ENCODE measurements at places on chromosomes 11 and 22.

DNA sequence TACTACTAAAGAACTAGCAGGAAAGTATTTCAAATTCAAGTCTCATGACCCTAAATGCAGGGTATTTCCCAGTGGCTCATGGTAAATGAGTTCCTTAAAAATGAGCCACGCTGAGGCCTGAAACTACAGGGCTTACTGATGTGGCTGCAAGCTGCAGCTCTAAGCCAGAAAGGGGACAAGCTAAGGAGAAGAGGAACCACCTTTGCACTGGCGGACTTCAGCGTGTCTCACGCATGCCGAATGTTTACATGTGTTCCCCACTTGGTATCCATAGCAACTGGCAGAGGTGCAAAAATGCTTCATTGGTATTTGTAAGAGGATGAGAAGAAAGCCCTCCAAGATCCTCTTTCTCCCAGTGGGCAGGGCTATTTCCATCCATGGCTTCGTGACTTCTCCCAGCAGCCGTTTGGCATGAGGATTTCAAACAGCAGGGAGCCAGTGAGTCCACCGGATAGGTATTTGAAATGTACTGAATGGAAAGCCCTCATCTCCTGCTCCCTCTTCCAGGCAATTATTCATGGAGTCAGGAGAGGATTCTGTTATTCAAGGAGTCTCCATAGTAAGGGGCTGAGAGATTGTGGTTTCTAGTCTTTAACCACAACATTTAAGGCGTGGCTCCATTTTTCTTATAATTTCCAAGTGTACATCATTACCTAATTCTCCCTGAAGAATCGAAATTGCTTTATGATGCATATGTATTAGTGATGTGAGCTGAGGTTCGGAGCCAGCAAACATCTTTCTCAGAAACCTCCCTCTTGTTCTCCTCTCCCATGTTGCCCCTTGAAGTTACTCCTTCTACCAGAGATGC, 55.3 kb upstream of the CD44 start:
- DNase-seq: peak; percentile 78

GRCh38 chr11:128516886-128517285, 70.5 kb downstream of the ETS1 start:
- no peak for DNase-seq

GRCh38 chr11:66619080-66619554, 2.7 kb downstream of the RBM14 start:
- peak; percentile 45 for DNase-seq

DNA sequence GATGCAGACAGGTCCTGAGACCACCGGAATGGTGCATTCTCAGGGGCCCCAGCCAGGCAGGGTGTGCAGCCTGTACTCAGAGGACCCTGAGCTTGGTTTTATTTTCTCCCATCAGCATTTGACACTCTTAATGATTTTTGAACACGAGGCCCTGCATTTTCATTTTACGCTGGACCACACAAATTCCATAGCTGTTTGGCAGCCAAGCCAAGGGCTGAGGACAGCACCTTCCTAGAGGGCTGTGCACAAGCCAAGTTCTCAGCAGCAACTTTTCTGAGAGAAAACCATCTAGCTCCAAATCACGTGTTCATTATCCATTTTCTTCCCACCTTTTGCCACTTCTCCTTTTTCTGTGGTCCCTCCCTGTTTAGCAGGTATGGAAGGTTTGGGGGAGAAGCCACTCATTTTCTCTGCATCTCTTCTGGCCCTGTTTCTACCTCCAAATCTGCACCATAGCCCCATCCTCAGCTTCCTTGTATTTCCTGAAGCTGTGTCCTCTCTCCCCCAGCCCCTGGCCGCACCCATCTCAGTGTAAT, 60.4 kb downstream of the TRAF6 start:
- no peak for DNase-seq

GRCh38 chr11:696955-697491, 1.4 kb downstream of the TMEM80 start:
- DNase-seq: no peak

DNA sequence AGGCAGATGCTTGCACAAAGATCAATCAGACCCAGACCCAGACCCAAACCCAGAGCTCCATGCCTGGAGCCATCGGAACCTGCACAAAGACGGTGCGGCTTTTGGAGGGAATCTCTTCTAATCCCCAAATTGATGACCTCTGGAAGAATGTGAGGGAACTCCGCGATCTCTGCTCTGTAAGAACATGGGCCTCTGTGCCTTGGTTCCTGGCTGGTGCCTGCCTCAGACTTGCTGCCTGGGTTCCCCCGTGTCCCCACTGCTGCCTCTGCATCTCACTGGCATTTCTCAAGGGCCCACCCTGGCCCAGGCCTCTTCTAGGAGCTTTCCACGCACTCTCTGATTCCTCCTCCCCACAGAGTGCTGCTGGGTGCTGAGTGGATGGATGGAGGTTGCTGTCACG, 1044.4 kb downstream of the TBC1D22A start:
- DNase-seq: no peak

DNA sequence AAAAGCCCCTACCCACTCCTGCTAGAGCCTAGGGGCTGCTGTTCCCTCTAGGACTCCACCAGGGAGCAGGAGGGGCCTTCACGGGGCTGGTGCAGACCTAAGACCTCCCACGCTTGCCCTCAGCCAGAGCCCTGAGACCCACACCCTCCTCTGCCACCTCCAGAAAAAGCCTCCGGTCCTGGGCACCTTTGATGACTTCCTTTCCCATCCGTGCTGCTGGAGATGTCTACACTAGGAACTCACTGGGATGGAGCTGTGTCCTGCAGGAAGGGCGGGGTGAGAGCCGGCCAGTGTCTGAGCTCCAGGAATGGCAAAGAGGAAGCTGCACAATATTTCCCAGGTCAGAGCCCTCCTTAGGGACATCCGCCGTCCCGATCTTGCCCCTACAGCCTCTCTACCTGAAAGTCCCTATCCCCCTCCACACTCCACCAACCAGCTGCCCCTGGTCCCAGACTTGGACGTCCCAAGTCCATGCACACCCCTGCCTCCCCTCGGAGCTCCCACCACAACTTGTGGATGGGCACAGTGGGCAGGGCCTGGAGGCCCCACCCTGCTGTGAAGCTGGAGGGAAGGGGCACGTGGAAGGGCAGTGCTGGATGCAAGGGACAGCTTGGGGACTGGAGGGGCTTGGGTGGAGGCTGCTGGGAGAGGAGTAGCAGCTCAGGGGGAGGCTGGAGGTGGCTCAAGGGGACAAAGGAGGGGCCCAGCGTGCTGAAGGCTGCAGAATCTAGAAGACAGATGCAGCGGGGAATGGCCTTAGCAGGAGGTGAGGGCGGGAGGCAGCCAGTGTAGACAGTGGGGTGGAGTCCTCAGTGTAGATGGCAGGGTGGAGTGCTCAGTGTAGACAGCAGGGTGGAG, 13.5 kb upstream of the LRP5 start:
- no peak for DNase-seq

DNA sequence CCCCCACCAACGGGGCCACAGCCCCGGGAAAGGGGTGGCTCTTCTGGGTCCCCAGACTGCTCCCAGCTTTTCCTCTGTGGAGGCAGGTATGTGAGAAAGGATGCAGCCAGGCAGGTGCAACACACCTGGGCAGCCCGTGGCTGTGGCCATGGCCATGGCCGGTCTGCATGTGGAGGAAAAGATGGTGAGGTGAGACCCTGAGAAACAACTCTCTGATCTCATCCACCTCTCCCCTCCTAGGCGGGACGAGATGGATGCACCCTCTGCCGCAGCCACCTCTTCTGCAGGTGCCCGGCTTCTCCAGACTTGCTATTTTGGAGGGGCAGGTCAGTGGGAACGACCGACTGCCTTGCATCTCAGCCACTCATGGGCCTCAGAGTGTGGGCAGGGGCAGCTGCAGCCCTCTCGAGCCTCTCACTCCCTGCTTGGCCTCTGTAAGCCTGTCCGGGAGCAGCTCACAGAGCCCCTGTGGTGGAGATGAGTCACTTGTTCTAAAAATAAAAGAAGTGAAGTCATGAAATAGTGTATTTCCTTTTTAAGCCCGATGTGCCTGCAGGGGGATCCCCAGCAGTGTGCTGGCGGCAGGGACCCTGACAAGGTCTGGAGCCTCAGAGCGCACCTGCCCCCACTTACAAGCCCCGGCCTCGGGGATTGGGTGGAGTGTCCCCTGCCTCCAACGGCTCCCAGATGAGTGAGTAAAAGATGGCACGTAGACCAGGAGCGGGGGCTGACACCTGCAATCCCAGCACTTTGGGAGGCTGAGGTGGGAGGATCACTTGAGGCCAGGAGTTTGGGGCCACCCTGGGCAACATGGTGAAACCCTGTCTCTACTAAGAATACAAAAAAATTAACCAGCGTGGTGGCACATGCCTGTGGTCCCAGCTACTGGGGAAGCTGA, 10.7 kb downstream of the SMIM38 start:
- no peak for DNase-seq

GRCh38 chr11:66598993-66599392, 6.0 kb downstream of the CCS start:
- DNase-seq: no peak

DNA sequence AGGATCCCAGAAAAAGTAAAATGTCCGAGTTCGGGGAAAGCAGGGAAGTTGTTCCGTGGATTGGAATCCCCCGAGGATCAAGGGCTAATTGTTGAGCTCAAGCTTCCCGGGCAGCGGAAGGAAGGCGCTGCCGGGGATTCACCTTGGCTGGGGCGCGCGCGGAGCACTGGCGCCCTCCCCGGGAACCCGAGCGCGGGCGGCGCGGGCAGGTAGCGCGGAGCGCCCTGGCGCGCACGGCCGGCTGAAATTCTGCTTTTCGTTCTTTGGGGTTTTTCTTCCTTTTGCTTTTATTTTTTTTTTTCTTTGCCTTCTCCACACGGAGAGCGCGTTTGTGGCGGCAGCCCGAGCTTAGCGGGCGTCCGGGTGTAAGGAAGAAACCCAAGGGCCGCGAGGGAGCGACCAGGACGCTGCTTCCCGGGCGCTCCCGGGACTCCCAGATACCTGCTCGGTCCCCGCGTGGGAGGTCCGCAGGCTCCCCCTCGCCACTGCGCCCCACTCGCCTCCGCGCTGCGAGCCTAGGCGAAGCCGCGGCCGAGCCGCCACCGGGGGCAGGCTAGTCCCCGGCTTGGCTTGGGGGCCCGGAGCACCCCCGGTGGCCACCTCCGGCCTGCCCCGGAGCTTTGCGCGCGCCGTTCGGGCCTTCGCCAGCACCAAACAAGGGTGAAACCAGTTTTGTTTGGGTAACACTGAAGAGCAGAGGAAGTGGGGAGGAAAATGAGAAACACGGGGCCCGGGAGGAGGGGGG, 4.8 kb upstream of the IGF2 start:
- no peak for DNase-seq

- DNase-seq: no peak
These were observed 1.3 kb downstream of the PHRF1 start for GRCh38 chr11:577611-577894.

Measured in Ammon's horn (tissue), 1 donor.